Effector CD8-positive, alpha-beta T cell (primary cell): ENCODE measurements at places on chromosomes 11 and 22.

GRCh38 chr22:35742342-35743100, 24.8 kb downstream of the APOL5 start:
- DNase-seq, result no peak

GRCh38 chr11:133078012-133078411, 454.3 kb downstream of the OPCML start:
- DNase-seq, result no peak

DNA sequence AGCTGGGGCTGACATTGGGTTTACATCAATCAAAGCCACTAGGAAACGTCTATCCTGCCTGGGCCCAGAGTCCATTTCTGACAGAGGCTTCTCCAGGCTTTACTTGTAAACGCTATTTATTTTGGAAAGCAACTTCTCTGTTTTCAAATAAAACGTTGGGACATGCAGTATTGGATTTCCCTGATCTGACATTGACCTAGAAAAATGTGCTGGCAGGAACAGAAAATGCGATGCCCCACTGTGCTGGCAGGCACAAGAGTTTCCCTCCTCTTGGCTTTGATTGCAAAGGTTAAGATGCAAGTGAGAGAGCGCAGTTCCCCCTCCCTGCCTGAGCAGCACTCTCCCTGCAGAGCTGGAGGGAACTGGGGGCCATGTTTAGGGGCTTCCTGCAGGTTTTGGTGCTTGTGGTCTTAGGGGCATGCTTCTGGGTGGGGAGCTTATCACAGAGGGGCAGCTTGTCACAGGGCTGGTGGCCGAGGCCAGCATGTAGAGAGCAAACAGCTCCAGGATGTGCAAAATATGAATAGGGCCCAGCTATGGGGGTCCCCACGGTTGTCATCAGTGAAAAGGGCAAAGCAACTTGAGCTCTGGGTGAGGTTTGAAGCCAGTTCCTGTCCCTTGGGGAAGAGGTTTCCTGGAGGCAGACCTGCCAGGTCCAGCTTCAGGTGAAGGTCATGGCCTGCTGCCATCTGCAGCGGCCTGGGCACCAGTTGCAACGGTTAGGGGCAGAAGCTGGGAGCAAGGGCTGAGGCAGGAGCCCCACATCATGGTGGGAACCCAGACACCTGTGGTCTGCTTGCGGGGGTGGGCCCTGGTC, 42.3 kb upstream of the DKK3 start:
- DNase-seq, result no peak

GRCh38 chr22:43706151-43706550, 106.0 kb downstream of the EFCAB6 start:
- no peak for DNase-seq

DNA sequence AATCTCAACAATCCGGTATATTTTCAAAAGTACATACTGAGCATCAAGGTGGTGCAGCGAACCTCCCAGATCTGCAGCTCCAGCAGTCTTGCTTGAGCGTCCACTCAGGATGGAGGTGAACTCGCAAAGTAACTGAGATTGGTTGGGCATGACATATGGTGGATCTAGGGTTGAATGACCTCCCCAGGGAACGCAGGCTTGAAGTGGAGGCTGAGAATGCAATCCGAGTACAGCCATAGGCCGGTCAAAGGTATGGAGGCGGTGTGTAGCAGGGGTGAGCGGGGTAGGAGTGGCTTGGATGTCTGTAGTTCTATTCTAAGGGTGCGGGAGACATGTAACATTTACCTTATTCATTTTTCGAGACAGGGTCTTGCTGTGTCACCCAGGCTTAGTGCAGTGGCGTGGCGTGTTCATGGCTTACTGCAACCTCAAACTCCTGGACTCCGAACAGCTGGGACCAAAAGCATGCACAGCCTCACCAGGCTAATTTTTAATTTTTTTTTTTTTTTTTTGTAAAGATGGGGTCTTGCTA, 631 bp upstream of the C22orf39 start:
- no peak for DNase-seq

DNA sequence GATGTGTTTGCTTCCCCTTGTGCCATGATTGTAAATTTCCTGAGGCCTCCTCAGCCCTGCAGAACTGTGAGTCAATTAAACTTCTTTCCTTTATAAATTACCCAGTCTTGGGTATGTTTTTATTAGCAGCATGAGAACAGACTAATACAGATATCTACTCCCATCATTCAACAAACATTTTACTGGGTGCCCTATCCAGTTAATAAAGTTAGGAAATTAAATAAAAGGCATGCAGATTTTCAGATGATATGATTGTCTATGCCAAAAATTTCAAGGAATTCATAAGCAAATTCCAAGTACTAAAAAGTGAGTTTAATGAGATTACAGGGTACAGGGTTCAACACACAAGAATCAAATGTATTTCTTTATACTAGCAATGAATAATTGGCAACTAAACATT, 33.5 kb upstream of the LIN7C start:
- DNase-seq, result no peak

- DNase-seq, result no peak
These were observed 50.0 kb upstream of the CARD18 start for GRCh38 chr11:105189581-105189980.

- DNase-seq, result no peak
These were observed 290.7 kb downstream of the NTM start for GRCh38 chr11:131661132-131661531.

GRCh38 chr11:35566181-35566580, 40.8 kb upstream of the PAMR1 start:
- DNase-seq, result no peak
